Endodermal cell (in vitro differentiated cells): ENCODE measurements at places on chromosomes 12 and 14. TPM values are rescaled to one million over a fixed set of nuclear protein-coding genes. Genes with fewer than 3 reads are reported as not detected.

GRCh38 chr12:96501908-96502307 lies 12.5 kb downstream of the CFAP54 start:
- H3K4me1 ChIP-seq = no peaks in the 10 kb centered on the region
- H3K36me3 ChIP-seq = no peaks in the 10 kb centered on the region
- no peak for DNase-seq
- H3K4me3 ChIP-seq = no peak overlapping the region
- H3K27ac ChIP-seq = no peak overlapping the region
- no peaks in the 10 kb centered on the region for H3K27me3 ChIP-seq

DNA sequence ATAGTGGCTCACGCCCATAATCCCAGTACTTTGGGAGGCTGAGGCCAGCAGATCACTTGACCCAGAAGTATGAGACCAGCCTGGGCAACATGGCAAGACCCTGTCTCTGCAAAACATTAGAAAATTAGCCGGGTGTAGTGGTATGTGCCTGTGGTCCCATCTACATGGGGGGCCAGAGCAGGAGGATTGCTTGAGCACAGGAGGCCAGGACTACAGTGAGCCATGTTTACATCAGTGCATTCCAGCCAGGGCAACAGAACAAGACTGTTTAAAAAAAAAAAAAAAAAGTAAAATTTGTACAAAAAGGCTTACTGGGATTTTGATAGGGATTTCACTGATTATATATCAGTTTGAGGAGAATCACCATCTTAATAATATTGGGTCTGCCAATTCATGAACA lies 7.8 kb downstream of the HCFC2 start:
- no peak overlapping the region for H3K4me3 ChIP-seq
- no peaks in the 10 kb centered on the region for H3K4me1 ChIP-seq
- peaks cover 6% of the 10 kb centered on the region for H3K36me3 ChIP-seq
- no peaks in the 10 kb centered on the region for H3K27me3 ChIP-seq

DNA sequence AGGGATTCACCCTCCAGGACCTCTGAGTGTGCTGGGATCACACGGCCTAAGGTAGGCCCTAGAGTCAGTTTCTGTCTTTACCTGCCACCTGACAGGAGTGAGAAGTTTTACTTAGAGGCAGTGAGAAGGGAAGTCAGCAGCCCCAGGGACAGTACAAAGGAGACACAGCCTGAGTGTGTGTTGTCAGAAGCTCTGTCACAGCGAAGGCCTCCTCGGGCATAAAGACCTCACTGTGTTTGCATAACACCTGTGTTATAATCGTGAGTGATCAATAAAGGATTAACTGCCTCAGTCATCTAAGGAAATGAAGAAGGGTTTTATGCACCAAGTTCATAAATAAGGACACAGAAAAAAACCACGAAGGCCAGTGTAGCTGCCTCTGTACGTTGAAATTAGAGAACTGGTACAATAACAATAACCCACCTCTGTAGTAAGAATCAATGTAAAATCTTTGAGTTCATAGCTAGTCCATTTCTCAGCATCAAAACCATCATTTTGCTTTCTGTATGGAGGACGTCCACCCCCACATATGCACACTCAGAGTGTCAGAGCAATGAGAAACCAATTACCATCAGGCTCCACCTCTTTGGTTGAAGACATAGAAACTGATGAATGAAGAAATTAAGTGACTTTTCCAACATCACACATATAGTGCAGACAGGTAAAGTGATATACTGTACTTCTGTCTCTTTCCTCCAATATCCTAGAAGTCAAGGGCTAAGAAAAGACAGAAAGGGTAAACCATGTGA lies 159.3 kb downstream of the DAD1 start:
- DNase-seq = no peak
- peak overlapping the region; percentile 88 for H3K27ac ChIP-seq
- no peaks in the 10 kb centered on the region for H3K36me3 ChIP-seq

- H3K4me3 ChIP-seq = no peak overlapping the region
- H3K27me3 ChIP-seq = no peaks in the 10 kb centered on the region
- H3K36me3 ChIP-seq = no peaks in the 10 kb centered on the region
- H3K4me1 ChIP-seq = no peaks in the 10 kb centered on the region
Measured at GRCh38 chr14:68509188-68509983, 283.5 kb downstream of the ZFP36L1 start.

TPPP2 gene
- 0.80 to 1.7 TPM in 2 of 3 replicates, not detected in the other for total RNA-seq

ZNF410 gene
- total RNA-seq = 21.2 to 40.7 TPM (median 40.1 TPM) in 3 replicates
